CD4-positive, alpha-beta T cell treated with Interleukin-4 for 1 hour (primary cell): ENCODE measurements at places on chromosomes 5 and 9.

- no peak for DNase-seq
These were observed 7.2 kb downstream of the ENTREP1 start for GRCh38 chr9:69332067-69332685.

- no peak for DNase-seq
These were observed 359.6 kb upstream of the SLC24A2 start for GRCh38 chr9:20148416-20148815.

DNA sequence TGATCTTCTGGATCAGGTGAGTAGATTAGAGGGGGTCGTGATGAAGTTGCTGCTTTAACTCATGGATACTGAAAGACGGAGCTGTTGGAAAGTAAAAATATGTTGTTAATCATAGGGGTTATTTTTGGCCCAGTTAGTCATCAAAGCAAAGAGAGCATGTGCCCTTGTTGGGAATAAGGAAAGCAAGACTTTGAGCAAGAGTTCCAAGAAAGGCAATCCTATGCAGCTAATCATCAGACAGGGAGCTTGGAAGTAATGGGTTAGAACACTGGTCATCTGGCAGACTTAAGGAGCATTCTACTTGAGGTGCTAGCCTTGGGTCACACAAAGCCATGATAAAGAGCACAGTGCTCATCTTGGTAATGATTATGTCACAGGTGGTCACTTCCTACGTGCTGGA, 18.3 kb downstream of the ASPN start:
- no peak for DNase-seq

DNA sequence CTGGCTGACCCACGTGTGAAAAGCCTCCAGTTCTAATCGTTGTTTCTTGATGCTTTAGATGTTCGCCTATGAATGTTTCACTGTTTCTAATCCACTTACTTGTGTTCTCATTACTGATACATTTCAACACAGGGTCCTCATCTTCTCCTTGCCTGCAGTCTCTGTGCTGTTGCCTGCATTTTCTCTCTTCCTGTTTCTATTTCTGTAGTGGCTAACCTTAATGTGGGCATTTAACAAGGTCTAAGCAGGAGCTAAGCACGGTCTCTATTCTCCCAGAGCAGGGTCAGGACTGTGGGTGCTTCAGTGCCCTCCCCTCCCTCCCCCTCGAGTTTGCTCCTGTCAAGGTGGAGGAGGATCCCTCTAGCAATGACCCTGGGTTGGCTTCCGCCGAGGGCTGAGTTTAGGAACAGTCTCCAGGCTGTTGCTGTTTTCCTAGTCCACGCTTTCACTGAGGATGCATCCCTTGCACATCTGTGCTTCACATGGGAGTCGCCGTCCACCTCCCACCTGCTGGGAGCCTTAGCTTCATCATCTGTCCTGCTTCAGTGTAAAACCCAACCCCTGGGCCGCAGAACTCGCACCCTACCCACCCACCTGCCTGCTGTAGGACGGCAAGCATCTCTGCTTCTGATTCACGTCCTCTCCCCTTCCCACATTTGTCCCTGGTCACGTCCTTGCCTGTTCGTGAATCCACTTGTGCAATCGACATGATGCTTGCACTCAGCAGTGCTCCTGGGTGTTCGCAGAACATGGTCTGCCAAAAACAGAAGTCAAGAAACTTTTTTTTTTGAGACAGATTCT, 2.4 kb upstream of the EXOC3 start:
- no peak for DNase-seq

DNA sequence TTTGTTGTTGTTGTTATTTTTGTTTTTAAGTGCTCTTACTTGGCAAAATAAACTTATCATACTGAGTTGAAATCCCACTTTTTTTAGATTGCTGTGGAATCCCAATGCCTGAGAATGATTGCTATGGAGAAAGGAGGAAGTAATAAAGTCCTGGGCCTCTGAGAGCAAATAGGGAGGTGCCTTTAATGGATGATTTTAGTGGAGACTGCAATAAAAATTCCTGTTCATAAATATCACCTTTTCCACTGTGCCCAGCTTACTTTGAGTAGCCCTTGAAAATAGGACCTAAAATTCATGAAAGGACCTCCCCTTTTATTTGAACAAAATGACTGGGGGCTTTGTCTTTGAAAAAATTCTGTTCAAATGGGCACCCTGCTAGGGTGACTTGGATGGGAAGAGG, 21.8 kb upstream of the ANKH start:
- DNase-seq: no peak

DNA sequence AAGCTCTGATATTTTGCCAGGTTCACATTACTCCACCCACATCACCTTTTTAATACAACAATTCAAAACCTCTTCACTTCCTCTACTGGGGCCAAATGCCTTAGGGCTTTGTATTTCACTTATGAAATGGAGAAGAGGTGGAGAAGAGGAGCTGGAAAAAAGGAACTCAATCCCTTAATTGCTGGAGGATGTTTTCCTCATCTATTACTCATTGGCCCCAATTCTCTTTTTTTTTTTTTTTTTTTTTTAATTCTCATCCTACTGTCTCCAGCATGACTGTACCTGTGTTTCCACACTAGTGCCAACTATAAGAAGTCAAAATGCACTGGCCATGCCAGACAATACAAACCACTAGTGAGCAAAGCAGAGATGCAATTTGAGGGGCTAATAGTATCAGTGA, 20.9 kb downstream of the FAM13B start:
- no peak for DNase-seq

GRCh38 chr5:139689631-139690063, 41.5 kb downstream of the CXXC5 start:
- no peak for DNase-seq

- DNase-seq: no peak
These were observed 37.4 kb downstream of the TTLL11 start for GRCh38 chr9:122055701-122056100.

DNA sequence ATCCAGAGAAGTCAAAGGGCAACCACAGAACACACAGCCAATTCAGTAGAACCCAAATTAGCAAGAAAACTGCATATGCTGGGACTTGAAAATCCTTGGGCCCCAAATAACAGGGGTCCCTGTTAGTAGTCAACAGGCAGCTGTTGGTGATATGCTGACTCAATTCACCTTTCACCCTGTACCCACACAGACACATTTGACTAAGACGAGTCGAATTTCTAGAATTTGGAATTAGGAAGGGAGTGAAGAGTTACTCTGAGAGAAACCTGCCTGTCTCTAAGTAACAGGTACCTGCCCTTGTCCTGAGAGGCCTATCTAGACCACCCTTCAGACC, 821 bp upstream of the VCP start:
- DNase-seq: no peak

DNA sequence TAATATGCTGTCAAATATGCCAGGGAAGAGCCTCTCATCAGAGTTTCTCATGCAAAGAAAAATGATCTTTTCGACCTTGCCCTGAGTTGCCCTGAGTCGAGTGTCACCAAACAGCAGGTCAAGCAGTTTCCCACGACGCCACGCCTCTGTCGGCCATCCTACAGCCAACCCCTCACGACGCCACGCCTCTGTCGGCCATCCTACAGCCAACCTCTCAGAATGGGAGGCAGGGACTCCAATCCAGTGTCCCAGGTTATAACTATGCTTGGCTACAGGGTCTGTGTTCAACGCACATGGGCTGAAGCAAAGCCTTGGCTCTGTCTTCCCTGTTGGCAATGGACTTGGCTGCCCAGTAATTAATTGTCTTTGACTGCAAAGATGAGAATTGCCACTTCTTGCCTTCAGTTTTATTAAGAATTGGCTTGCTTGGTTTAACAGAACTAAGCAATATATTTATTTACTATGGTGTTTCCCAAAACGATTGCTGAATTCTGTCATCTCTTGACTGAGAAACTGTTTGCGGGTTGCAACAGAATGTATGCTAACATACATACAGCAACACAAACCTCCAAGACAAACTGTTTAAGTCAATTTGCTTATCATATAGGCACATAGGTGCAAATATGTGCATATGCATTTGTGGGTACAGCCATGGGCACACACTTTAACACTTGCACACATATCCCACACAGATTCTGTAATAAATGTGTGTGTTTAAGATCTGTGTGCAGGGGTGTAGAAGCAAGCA, 352.9 kb downstream of the GLIS3 start:
- DNase-seq: no peak

DNA sequence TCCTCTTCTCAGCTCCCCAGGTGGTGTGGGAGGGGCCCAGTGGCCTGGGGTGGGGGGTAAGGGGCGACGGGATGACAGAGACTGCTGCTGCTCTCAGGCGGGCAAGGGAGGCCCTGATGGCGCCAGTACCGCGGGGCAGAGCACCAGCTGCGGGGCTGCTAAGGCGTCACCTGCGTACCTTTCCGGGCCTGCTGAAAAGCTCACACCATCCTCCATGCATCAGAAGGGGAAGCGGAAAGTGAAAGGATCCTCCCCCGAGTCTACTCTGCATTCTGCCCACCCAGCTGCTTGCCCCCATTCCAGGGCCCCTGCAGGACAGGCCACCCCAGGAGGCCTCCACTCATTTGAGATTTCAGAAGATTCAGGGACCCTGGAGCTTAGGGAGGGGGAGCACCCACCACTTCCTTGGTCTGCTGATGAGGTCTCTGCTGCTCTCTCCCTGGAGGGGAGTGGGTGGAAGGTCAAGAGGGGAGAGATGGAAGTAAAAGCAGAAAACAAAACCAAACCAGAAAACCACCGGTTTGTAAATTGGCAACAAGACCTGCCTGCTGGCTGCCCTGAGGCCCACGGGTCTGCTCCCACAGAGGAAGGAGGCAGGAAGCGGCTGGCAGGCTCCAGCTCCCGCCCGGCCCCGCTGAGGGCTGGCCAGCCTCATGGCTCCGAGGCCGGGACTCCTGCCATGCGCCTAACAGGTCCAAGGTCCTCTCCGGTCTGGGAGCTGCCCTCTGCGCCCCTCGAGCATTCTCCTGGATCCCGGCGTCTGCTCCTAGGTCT, 33.6 kb downstream of the PRRT1B start:
- peak; percentile 58 for DNase-seq

DNA sequence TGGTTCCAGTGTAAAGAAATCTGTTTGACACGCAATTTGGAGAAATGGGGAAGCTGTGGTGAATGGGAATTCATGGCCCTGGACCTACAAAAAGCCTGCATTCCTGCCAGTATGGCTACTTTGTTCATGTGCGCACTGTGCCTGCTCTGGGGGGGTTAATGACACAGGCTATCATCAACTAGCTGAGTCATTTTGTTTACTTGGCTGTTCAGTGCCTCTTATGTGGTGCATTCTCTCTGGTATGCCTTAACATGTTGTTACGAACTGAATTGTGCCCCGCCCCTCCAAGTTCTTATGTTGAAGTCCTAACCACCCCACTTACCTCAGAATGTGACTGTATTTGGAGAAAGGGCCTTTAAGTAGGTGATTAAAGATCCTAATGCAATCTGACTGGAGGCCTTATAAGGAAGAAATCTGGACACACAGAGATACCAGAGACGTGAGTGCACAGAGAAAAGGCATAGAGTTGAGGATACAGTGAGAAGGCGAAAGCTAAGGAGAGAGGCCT, 20.4 kb upstream of the UBAP1 start:
- no peak for DNase-seq

DNA sequence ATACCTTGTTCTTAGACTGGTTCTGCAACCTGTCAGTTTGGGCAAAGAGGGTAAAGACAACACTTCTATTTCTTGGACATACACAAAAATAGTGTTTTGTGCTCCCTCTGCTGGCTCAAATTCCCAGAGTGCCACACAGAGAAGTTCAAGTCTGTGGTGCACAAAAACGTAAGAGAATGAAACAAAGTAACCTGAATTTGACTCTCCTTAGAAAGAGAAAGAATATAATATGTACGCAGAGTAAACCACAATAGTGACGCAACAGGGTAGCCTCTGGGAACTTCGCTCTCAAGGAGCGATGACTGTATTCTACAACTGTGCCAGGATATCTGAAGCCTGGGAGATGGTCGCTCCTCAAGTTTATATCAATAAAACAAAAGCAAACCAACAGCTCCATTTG, 18.5 kb downstream of the DDX31 start:
- DNase-seq: no peak

- no peak for DNase-seq
These were observed 2.2 kb upstream of the LPAR1 start for GRCh38 chr9:111040494-111040893.

GRCh38 chr5:170341545-170341944, 44.0 kb upstream of the LCP2 start:
- DNase-seq: no peak

DNA sequence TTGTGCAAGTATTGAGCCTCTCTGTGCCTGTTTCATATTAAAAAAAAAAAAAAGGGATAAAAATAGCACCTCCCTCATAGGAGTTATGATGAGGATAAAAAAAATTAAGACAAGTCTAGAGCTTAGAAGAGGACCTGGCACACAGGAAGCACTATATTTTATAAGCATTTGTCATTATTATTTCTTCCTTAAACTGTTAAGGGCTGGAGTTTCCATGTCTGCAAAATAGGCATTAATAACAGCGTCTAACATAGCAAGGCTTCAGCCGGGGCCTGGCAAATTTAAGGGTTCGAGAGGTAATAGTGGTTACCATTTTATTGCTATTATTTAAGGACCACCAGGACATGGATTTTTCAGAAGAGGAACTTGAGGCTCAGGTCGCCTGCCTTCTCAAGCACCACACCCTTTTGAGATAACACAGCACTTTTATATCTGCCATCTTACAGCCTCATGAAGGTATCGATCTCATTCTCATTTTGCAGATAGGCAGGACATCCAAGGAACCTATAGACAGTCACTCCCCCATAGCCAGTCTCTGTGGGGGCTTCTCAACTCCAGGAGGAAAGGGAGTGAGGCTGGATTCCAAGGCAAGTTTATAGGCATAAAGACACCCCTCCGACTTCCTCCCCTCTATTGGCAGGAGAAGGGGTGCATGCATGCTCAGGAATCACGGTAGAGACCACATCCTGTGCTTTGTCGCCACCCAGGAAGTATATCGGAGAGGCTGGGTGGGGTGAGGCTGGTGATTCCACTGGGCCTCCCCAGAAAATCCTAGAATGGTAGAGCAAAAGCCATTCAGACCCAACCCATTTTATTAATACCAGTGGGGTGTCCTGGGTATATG, 2.4 kb downstream of the ANXA6 start:
- DNase-seq: peak; percentile 67
